ENCODE measurements at places on chromosomes 12 and 14. TPM values are rescaled to one million over a fixed set of nuclear protein-coding genes. Genes with fewer than 3 reads are reported as not detected.
A peak's percentile ranks its signal among the peaks of the same experiment; 100 is the strongest.

DNA sequence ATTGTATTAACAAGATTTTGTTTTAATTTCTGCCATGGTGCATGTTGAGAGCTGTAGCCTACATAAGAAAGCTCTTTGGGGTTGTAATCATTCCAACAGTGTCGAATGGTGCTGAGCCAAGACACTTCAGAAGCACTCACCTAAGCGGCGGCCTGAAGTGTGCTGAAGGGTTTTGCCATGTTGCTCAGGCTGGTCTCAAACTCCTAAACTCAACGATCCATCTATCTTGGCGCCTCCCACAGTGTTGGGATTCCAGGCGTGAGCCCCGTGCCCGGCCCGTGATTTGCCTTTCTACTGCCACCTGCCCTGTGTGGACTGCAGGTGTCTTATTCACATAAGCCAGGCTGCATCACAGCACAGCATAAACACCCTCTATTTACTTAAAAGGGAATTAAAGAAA lies 48.9 kb downstream of the AMN start:
- DNase-seq = no peak

DNA sequence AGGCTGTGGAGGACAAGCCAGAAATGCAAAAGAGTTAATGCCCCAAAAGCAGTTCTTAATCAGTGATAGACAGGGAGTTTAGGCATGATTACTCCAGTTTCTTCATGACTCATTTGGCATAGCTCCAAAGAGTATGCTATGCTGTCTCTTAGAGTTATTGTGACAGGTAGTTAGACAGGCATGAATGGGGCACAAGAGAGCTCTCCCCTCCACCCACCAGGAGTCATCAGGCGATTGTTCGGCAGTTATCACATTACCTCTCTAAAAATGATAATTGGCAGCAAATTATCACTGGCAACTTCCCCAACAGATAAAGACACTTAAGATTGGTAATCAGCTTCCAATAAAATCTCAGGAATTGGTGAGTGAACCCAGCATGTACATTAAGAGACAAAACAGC lies 320.1 kb downstream of the DAD1 start:
- no peak for DNase-seq

DNA sequence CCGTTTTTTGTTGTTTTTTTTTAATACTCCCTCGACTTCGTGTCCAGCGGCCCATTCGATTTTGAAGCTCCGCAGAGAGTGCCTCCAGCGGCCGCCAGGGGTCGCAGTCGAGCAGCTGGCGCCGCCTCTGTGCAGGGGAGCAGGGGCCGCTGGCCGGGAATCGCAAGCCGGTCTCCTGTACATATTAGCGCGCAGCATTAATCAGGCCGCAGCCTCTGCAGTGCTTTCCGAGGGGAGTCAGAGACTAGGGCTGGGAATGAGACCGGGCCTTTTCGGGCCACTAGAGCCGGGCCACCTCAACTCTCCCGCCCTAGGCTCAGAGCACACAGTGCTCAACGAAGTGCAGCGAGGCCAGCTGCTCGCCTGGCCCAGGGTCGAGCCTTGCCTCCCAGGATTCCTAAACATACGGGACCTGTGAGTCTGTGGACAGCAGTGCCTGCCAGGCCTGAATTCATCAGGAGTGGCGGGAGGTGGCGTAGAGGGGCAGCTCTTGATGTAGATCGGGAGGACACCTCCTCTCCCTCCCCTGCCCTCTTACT lies 81.8 kb downstream of the EMP1 start:
- DNase-seq = peak; percentile 67

DNA sequence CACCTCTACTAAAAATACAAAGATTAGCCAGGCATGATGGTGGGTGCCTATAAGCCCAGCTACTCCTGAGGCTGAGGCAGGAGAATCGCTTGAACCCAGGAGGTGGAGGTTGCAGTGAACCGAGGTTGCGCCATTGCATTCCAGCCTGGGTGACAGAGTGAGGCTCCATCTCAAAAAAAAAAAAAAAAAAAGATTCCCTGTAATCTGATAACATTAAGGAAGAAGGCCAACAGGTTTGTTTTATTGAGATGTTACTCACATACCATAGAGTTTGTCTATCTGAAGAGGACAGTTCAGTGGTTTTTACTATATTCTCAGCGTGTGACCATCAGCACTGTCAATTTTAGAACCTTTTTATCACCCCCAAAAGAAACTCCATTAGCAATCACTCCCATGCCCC lies 37.5 kb downstream of the TSPAN9 start:
- no peak for DNase-seq

CLEC4A gene
- total RNA-seq = 1.2 TPM

DNA sequence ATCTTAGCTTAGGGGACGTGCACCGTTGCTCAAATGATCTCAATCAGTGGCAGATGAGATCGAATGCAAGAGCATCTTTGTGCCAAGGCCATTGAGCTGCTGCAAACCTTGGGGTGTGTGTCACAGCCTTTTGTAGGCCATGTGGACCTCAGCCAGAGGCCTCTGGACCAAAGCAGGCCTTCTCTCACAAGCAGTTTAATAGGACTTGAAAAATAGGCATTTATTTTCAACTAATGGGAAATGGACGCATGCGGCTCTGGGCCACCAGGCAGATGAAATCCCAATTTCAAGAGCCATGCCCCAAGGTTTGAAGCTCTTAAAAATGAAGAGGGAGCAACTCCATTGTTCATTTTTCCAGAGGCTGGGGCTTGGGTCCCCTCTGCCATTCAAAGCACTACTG lies 87.3 kb downstream of the TTC7B start:
- no peak for DNase-seq

DTX1 gene
- total RNA-seq = 8.3 TPM

GRCh38 chr12:114713466-114714215 lies 29.7 kb upstream of the TBX3 start:
- no peak for DNase-seq

- DNase-seq = no peak
These were observed 31.1 kb downstream of the SSH1 start for GRCh38 chr12:108826101-108826806.

GRCh38 chr12:16807731-16808130 lies 201.8 kb upstream of the LMO3 start:
- no peak for DNase-seq

DNA sequence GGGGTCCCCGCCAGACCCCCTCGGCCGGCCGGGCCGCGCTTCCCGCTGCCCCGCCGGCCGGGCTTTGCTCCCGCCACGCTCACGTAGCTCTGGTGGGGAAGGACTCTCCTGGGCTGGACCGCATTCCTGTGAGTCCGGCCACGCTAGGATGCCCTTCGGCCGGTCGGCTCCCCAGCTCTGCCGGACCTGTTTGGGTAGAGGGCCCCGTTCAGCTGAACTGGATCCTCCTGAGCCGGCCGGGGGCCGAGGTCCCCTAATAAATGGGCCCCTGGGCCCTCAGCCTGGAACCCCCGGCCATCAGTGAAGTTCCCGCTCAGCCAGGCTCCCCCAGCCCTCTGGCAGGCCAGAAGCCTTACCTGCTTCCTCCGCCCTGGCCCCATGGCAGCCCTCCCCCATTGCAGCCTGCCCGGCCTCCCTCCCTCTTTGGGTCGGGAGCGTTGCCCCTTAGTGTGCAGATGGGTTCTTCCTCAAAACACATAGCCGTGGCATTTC lies 593 bp downstream of the UNC119B start:
- peak; percentile 59 for DNase-seq

DNA sequence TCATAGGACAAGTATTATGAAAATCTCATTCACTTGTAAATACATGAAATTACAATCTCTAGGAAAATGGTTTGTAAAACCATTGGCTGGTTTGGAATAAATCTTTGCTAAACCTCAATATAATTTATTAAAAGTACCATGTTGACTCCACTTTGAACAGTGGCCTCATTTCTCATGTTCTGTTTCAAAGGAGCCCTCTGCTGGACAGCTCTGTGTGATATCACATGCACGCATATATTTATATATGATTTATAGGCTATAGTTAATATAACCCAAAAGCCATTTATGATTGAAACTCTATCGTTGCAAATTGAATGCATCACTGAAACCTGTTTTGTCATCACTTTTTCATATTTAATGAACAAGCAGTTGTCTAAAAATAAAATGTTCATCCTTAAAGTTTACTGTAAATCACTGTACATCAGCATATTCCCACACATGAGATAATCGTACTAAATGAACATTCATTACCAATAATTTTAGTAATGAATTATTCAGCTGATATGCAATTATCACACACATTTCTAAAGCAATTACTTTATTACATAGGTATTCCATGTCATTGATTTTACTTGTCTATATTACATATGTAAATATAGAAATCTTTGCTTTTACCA lies 493.8 kb downstream of the NPAS3 start:
- DNase-seq = peak; percentile 18

SOAT2 gene
- 0.74 TPM for total RNA-seq

- no peak for DNase-seq
These were observed 34.1 kb upstream of the STON2 start for GRCh38 chr14:81434230-81434629.

TRIM9 gene
- total RNA-seq = 1.1 TPM

- no peak for DNase-seq
These were observed 16.6 kb downstream of the ACTR10 start for GRCh38 chr14:58216544-58216943.

- no peak for DNase-seq
These were observed 14.1 kb downstream of the ZNF219 start for GRCh38 chr14:21084396-21084795.

GZMB gene
- 864 TPM for total RNA-seq
